ENCODE measurements at places on chromosomes 3 and 15. TPM values are rescaled to one million over a fixed set of nuclear protein-coding genes. Genes with fewer than 3 reads are reported as not detected.

CPN2 gene
- total RNA-seq = not detected

CLDN16 gene
- 0.08 TPM for total RNA-seq

GP9 gene
- not detected for total RNA-seq

ANKRD63 gene
- 11.4 TPM for total RNA-seq

PLXND1 gene
- 80.1 TPM for total RNA-seq

PLD1 gene
- total RNA-seq = 21.9 TPM

TERC gene
- 61.5 TPM for total RNA-seq

FANCD2OS gene
- not detected for total RNA-seq

VILL gene
- total RNA-seq = 0.16 TPM

AHSG gene
- total RNA-seq = not detected

Measured in SJSA1 (cell line).